ENCODE measurements at places on chromosomes 3 and 15. TPM values are rescaled to one million over a fixed set of nuclear protein-coding genes. Genes with fewer than 3 reads are reported as not detected.

Gene ATP10A
- total RNA-seq, result 4.2 TPM

Gene TM4SF18
- not detected for total RNA-seq

Gene LYZL4
- total RNA-seq, result not detected

Gene BFSP2
- total RNA-seq, result not detected

Gene KNG1
- not detected for total RNA-seq

Gene SUCNR1
- 0.43 TPM for total RNA-seq

Gene CCR8
- total RNA-seq, result not detected

Gene GOLGA6C
- total RNA-seq, result not detected

Gene TMEM266
- total RNA-seq, result not detected

Gene CKMT1A
- total RNA-seq, result not detected

Gene OR5K2
- total RNA-seq, result not detected

Gene TUSC7
- total RNA-seq, result not detected

Gene TNNC1
- total RNA-seq, result 1.3 TPM

Gene UPK1B
- total RNA-seq, result 0.32 TPM

Gene CP
- total RNA-seq, result not detected

Gene TIGIT
- under 0.01 TPM for total RNA-seq

Gene GOLGA8N
- 2.6 TPM for total RNA-seq

Gene SPRED1
- total RNA-seq, result 55.7 TPM

Gene TF
- not detected for total RNA-seq

Gene CTXND1
- not detected for total RNA-seq

Gene ATG3
- 91.5 TPM for total RNA-seq

Gene TRAT1
- total RNA-seq, result not detected

Gene KLF13
- 13.8 TPM for total RNA-seq

Gene ZWILCH
- 15.8 TPM for total RNA-seq

Gene GHSR
- not detected for total RNA-seq
